ENCODE measurements at places on chromosomes 2 and 18.

DNA sequence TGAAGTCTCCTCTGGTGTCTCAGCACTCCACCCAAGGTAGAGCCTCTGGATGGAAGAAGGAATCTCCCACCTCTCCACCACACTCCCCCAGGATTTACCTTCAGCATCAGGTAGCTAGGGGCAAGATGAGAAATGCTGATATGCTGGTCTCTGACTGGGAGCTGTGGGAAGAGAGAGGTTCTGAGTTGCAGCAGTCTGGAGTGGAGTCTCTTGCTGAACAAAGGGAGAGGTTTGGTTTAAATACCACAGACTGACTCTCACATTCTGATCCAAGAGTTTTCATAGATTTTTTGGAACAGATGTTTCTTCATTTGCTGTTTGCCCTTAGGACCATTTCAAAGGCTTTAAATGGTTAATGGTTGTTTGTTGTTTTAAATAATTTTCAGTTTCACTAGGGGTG, 1.1 kb upstream of the CFLAR start:
- no peaks in the 10 kb centered on the region for H3K36me3 ChIP-seq
- no peak for DNase-seq
- peaks cover 31% of the 10 kb centered on the region for H3K4me1 ChIP-seq
- peak overlapping the region; percentile 12 for H3K4me3 ChIP-seq

DNA sequence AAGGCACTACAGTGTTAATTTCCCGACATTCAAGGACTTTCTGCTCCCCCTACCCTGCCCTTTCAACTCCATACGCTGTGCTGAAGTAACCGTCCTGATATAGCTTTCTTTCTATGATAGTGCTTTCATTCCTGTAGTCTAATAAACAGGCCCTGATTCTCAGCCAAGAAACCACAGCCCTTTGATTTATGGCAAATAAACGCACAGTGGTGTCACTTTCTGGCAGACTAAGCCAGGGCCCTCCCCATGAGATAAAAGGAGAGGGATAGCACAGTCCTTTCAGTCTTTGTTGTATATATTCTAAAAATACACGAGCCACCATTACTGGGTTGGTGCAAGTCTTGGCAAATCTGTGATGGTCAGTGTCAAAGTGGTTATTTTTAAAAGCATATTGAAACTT, 291.2 kb downstream of the ALPK2 start:
- H3K27ac ChIP-seq, result no peak overlapping the region
- DNase-seq, result no peak
- H3K4me3 ChIP-seq, result no peak overlapping the region
- H3K36me3 ChIP-seq, result no peaks in the 10 kb centered on the region
- H3K4me1 ChIP-seq, result no peaks in the 10 kb centered on the region

GRCh38 chr2:205138735-205139134, 543.6 kb upstream of the NRP2 start:
- H3K4me1 ChIP-seq, result no peaks in the 10 kb centered on the region
- no peaks in the 10 kb centered on the region for H3K27me3 ChIP-seq
- no peak overlapping the region for H3K4me3 ChIP-seq
- no peaks in the 10 kb centered on the region for H3K36me3 ChIP-seq
- H3K27ac ChIP-seq, result no peak overlapping the region

DNA sequence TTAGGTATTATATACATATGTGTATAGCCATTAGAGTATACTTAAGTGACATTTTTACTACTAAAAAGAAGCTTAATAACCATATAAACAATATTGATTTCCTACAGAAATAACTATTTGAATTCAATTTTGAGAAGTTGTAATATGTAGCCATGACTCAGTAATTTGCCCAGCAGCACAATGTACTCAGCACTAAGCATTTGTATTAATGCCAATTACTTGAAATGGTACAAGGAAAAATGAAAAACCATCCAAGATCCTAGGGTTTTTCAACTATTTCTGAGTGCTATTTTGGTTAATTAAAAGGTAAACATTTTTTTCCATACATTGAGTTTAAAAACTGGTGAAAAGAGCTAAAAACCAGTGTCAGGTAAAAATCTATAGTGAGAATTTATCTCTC, 324.0 kb downstream of the KCNJ3 start:
- no peaks in the 10 kb centered on the region for H3K36me3 ChIP-seq
- H3K27me3 ChIP-seq, result no peaks in the 10 kb centered on the region
- H3K4me3 ChIP-seq, result no peak overlapping the region
- H3K4me1 ChIP-seq, result no peaks in the 10 kb centered on the region
- no peak for DNase-seq

GRCh38 chr18:4256766-4257417, 198.2 kb downstream of the DLGAP1 start:
- no peak for DNase-seq
- no peaks in the 10 kb centered on the region for H3K4me1 ChIP-seq
- no peak overlapping the region for H3K27ac ChIP-seq
- H3K4me3 ChIP-seq, result no peak overlapping the region

GRCh38 chr2:24893934-24894333, 26.1 kb downstream of the ADCY3 start:
- H3K27me3 ChIP-seq, result no peaks in the 10 kb centered on the region
- DNase-seq, result no peak
- H3K4me3 ChIP-seq, result no peak overlapping the region

DNA sequence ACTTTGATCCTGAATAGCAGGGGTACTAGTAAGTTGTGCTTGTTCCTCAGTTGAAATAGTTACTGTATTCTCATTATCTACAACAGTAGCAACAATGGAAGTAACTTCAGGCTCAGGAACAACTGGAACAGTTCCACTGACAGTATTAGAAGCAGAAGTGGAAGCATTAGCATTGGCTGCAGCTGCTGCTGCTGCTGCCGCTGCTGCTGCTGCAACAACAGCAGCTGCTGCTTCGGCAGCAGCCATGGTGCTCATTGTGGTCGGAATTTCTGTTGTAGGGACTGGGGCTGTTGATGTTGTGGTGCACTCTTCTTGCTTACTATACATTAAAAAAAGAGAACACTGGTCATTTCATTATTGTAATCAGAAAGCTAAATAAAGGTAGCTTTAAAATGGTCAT, 40.8 kb downstream of the PRPF40A start:
- no peaks in the 10 kb centered on the region for H3K4me1 ChIP-seq
- no peak for DNase-seq
- H3K27ac ChIP-seq, result no peak overlapping the region

GRCh38 chr2:222774941-222775340, 85.9 kb upstream of the ACSL3 start:
- H3K27ac ChIP-seq, result no peak overlapping the region
- H3K4me3 ChIP-seq, result no peak overlapping the region
- no peak for DNase-seq
- H3K36me3 ChIP-seq, result no peaks in the 10 kb centered on the region

- H3K27me3 ChIP-seq, result no peaks in the 10 kb centered on the region
- peaks cover 12% of the 10 kb centered on the region for H3K4me1 ChIP-seq
- peaks cover 6% of the 10 kb centered on the region for H3K36me3 ChIP-seq
- no peak for DNase-seq
- no peak overlapping the region for H3K4me3 ChIP-seq
Measured at GRCh38 chr2:143617803-143618415, 488.7 kb downstream of the ARHGAP15 start.

DNA sequence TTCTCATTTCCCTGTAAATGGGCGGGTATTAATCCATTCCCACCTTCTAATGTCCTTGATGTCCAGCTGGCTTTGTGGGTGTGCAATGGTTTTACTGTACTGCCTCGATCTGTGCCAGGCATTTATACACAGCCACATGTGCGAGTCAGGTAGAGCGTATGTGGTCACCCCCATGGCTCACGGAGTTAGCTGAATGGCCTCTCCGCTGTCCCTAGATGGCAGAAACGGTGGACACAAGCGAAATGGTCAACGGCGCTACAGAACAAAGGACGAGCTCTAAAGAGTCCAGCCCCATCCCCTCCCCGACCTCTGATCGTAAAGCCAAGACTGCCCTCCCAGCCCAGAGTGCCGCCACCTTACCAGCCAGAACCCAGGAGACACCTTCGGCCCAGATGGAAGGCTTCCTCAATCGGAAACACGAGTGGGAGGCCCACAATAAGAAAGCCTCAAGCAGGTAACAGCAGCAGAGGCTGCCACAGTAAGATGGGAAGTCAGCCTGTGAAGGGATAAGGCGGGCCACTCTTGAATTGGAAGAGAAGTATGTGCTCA, 59.1 kb upstream of the EML6 start:
- no peaks in the 10 kb centered on the region for H3K27me3 ChIP-seq
- H3K4me1 ChIP-seq, result no peaks in the 10 kb centered on the region
- peaks cover 95% of the 10 kb centered on the region for H3K36me3 ChIP-seq
- H3K4me3 ChIP-seq, result no peak overlapping the region

- peaks cover 34% of the 10 kb centered on the region for H3K36me3 ChIP-seq
- peak overlapping the region; percentile 84 for H3K4me3 ChIP-seq
- peak overlapping the region; percentile 90 for H3K27ac ChIP-seq
- peak; percentile 32 for DNase-seq
- no peaks in the 10 kb centered on the region for H3K27me3 ChIP-seq
Measured at GRCh38 chr2:43223521-43224001, 2.8 kb downstream of the ZFP36L2 start.

DNA sequence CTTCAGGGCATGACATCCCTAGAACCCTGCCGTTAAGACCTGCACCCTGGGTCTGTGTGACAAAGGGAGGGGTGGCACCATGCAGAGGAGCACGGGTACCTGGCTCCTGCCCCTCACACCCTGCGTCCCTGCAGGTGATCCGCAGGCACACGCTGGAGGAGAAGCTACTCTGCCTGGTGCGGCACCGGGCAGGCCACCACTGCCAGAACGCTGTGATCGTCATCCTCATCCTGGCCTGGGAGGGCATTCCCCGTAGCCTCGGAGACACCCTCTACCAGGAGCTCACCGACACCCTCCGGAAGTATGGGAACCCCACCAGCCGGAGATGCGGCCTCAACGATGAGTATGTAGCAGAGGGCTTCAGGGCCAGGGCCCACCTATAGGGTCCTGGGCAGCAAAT, 60.0 kb downstream of the BOLA3 start:
- H3K27me3 ChIP-seq, result no peaks in the 10 kb centered on the region
- no peaks in the 10 kb centered on the region for H3K4me1 ChIP-seq
- no peak for DNase-seq
- H3K27ac ChIP-seq, result no peak overlapping the region

GRCh38 chr2:189638301-189639006, 22.8 kb upstream of the ASNSD1 start:
- no peak overlapping the region for H3K4me3 ChIP-seq
- H3K27ac ChIP-seq, result no peak overlapping the region
- H3K36me3 ChIP-seq, result no peaks in the 10 kb centered on the region
- H3K4me1 ChIP-seq, result no peaks in the 10 kb centered on the region
- DNase-seq, result no peak

- DNase-seq, result no peak
- no peaks in the 10 kb centered on the region for H3K27me3 ChIP-seq
- no peak overlapping the region for H3K4me3 ChIP-seq
- no peaks in the 10 kb centered on the region for H3K4me1 ChIP-seq
Measured at GRCh38 chr2:1631292-1632001, 112.9 kb downstream of the PXDN start.

- H3K4me1 ChIP-seq, result no peaks in the 10 kb centered on the region
- H3K36me3 ChIP-seq, result no peaks in the 10 kb centered on the region
- no peak overlapping the region for H3K27ac ChIP-seq
- DNase-seq, result no peak
Measured at GRCh38 chr2:120509213-120509815, 163.4 kb downstream of the INHBB start.

GRCh38 chr2:12577567-12578253, 139.0 kb upstream of the TRIB2 start:
- no peak for DNase-seq
- H3K4me1 ChIP-seq, result no peaks in the 10 kb centered on the region
- H3K27ac ChIP-seq, result no peak overlapping the region
- H3K4me3 ChIP-seq, result no peak overlapping the region
- H3K27me3 ChIP-seq, result no peaks in the 10 kb centered on the region

- H3K36me3 ChIP-seq, result no peaks in the 10 kb centered on the region
- no peak overlapping the region for H3K4me3 ChIP-seq
- no peak overlapping the region for H3K27ac ChIP-seq
- no peaks in the 10 kb centered on the region for H3K4me1 ChIP-seq
Measured at GRCh38 chr18:6060149-6060548, 164.8 kb upstream of the TMEM200C start.

DNA sequence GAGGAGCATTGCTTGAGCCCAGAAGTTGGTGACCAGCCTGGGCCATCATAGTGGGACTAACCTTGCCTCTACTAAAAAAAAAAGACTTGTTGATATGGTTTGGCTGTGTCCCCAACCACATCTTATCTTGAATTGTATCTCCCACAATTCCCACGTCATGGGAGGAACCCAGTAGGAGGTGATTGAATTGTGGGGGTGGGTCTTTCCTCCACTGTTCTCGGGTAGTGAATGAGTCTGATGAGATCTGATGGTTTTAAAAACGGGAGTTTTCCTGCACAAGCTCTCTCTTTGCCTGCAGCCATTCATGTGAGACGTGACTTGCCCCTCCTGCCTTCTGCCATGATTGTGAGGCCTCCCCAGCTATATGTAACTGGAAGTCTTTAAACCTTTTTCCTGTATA, 47.0 kb downstream of the PROC start:
- H3K4me3 ChIP-seq, result no peak overlapping the region
- peaks cover 7% of the 10 kb centered on the region for H3K36me3 ChIP-seq
- no peak overlapping the region for H3K27ac ChIP-seq
- peak; percentile 18 for DNase-seq
- H3K4me1 ChIP-seq, result peaks cover 16% of the 10 kb centered on the region

DNA sequence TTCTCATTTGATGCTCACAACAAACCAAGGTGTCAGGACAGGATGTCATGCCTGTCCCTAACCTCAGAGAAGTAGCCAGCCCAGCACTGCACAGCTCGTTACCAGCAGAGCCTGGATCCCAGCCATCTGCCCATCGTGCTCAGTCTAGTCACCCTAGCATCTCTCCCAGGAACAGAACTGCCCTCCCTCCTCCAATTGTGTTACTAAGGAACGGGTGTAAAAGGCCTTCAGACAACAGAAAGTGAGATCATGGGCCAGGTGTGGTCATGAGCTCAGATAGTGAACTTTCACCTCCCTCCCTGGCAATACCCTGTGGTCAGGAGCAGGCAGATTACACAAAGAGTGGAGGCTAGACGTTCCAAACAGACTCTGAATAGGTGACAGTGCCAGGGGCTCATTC, 111.8 kb upstream of the PPP1CB start:
- H3K4me3 ChIP-seq, result no peak overlapping the region

GRCh38 chr2:118169359-118170005, 81.2 kb downstream of the INSIG2 start:
- H3K27me3 ChIP-seq, result no peaks in the 10 kb centered on the region
- no peak overlapping the region for H3K27ac ChIP-seq
- H3K4me1 ChIP-seq, result peaks cover 20% of the 10 kb centered on the region
- H3K4me3 ChIP-seq, result no peak overlapping the region
- H3K36me3 ChIP-seq, result no peaks in the 10 kb centered on the region

GRCh38 chr2:230127195-230127594, 58.5 kb upstream of the SLC16A14 start:
- no peak overlapping the region for H3K27ac ChIP-seq
- H3K27me3 ChIP-seq, result no peaks in the 10 kb centered on the region
- no peak overlapping the region for H3K4me3 ChIP-seq
- H3K4me1 ChIP-seq, result peaks cover 7% of the 10 kb centered on the region

DNA sequence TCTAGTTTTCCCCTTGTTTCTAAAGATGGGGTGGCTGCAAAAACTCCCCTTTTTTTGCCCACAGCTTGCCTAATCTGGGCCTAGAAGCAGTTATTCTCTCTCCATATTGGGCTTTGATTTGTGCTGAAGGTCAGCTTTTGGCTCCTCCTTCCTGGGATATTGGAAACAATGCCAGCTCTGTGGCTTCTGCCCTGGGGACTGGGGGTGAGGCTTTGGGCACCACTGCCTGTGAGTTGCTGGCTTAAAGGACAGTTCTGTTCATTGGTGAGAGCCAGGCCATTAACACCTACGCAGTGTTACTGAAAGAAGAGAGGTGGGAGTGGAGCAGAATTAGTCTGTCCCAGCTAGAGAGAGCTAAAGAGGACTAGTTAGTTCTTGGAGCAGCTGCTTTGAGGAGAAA, 4.3 kb downstream of the UBXN2A start:
- no peak overlapping the region for H3K27ac ChIP-seq
- no peaks in the 10 kb centered on the region for H3K36me3 ChIP-seq
- DNase-seq, result no peak
